ENCODE measurements at places on chromosomes 5 and 9.
A peak's percentile ranks its signal among the peaks of the same experiment; 100 is the strongest.

DNA sequence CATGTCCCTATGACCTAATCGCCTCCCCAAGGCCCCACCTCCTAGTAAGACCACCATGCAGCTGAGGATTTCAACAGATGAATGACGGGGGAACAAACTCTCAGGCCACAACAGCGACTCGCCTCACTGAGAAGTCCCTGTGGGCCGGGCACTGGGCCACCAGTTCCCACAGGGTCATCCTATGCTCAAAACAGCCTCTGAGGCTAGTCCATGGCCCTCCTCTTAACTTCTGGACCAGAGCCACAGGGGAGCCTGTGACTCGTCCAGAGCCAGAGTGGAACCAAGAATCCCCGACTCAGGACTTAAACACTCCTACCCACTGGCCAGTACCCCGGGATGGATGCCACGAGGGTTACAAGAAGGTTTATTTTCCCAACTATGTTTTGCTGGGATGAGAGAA is 12.3 kb downstream of the GFPT2 start:
- DNase-seq, result no peak

DNA sequence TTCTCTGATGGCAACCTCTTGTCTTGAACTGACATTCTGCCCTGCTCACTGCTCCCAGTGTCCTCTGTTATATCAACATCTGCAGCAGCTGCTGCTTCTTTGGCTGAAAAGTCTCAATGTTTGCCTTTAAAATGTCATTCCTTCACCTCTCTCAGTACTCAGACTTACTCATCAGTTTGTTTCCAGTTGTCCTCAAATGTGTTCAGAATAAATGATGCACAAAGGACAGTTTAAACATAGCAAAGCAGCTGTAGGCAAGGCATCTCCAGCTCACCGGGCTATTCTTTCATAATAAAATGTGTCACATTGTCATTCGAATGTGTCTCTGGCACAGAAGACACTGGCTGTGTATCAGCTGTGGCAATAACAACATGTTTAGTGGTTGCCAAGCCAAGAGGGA is 590.9 kb upstream of the ZNF608 start:
- DNase-seq, result no peak

DNA sequence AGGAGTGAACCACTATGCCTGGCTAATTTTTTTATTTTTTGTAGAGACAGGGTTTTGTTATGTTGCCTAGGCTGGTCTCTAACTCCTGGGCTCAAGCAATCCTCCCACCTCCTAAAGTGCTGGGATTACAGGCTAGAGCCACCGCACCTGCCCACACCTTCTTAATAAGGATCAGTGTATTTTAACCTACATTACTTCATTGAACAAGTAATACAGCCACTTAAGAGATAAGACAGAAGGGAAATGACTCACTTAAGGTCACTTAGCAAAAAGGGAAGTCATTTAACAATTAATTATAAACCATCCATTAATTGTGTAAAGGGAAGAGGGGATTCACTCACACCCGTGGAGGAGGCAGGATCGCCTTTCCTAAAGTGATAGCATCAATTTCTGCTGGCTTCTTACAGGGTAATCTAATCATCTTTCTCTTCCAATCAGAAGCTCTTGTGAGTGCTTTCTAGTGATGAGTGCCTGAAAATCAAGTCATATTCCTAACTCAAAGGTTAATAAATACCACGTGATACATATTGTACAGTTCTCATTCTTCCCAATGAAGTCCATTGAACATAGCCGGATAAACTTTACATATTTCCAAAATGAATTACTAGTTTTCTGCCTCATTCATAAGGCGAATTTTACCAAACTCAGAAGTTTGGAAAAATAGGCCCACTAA is 3.5 kb downstream of the FBXW11 start:
- DNase-seq, result no peak

GRCh38 chr5:32383065-32383464 is 61.5 kb downstream of the ZFR start:
- DNase-seq, result no peak

- no peak for DNase-seq
These were observed 68.7 kb downstream of the SHB start for GRCh38 chr9:38000332-38000731.

GRCh38 chr5:111129938-111130337 is 37.8 kb downstream of the WDR36 start:
- no peak for DNase-seq

- DNase-seq, result no peak
These were observed 330.6 kb upstream of the MEF2C start for GRCh38 chr5:89213573-89213972.

DNA sequence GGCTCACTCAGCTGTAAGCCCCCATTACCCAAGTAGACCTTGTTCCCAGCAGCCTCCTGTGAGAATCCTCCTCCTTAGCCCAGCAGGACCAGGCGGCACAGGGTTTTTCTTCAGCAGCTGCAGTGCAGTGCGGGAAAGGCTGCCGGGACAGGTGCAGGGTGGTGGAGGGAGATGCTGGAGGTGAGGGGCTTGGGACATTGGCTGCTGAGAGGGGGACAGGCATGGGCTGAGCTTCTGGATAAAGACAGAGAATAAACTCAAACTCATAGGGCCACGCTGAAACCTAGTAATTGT is 174.7 kb downstream of the CACNA1B start:
- no peak for DNase-seq

DNA sequence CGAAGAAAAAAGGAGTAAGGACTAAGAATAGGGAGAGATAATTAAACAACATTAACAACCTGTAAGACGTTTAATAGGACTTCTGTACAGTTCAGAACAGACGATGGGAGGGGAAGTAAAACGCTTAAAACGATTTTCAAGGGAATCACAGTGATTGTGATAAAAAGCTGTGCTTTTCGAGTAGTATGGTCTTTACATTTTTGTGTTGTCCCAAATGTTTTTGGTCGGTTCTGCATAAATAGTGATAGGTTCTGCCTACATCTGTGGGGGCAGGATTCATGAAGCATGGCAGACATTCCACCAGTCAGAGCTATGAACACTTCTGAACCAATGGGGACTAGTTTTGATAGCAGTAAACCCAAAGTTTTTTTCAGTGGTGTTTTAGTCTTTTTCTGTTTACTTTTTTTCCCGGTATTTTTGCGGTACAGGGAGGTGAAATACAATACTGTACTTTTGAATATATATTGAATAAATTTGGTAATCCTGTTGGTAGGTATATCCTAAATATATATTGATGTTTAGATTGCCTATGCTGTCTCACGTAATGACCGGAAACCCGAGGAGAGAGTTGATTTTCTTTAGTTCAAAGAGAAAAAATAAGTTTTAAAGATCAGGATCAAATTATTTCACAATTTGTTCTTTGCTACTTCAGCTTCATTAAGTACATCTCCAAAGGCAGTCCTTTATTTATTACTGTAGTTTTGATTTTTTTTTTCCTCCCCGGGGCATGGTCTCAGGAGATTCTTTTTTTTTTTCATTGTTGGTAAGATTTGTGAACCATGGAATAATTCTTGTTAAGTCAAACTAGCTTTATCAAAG is 1.3 kb downstream of the ERBIN start:
- DNase-seq, result peak; percentile 71

DNA sequence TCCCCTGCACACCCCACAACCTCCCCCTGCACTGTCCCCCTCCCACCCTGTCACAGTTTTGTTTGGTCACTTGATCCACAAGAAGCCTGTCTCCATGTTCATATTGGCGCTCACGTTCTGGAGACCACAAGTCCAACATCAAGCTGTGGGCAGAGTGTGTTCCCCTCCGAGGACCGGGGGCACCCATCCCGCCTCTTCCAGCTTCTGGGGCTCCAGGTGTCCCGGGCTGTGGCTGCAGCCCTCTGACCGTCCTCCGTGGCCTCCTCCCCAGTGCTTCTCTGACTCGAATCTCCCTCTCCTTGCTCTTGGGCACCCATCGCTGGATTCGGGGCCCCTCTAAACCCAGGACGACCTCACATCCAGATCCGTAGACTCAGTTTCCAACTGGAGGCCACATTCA is 49.2 kb downstream of the PLEKHG4B start:
- DNase-seq, result no peak

- no peak for DNase-seq
These were observed 404.6 kb downstream of the DMRT2 start for GRCh38 chr9:1454616-1455347.

GRCh38 chr5:39502704-39503103 is 77.9 kb upstream of the DAB2 start:
- no peak for DNase-seq

- DNase-seq, result no peak
These were observed 161.2 kb downstream of the RGS3 start for GRCh38 chr9:113624721-113625120.

- no peak for DNase-seq
These were observed 32.6 kb downstream of the ROR2 start for GRCh38 chr9:91917436-91917835.
